Caco-2 (cell line): ENCODE measurements at places on chromosomes 3 and 15. TPM values are rescaled to one million over a fixed set of nuclear protein-coding genes. Genes with fewer than 3 reads are reported as not detected.
A peak's percentile ranks its signal among the peaks of the same experiment; 100 is the strongest.

DNA sequence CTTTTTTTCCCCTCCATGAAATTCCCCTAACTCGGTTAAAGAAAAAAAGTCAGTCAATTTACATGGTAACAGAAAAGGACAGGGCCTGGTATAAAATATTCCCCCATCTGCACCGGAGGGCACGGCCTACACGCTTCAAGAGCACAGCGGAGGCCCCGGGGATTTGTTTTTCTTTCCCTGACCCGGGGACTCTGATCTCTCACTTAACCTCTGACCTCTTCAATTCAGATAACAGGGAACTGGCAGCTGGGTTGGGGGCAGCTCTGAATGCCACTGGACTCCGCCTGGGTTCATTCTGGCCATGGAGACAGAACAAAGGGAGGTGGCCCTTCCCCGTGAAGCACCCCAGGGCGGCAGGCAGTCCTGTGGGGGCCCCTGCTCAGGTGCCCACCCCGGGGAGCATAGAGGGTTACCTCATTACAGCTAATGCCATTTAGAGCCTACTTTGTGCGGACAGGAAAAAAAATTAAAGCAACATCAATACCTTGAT, 257.5 kb downstream of the SHQ1 start:
- peak; percentile 75 for DNase-seq
- H3K4me3 ChIP-seq, result no peak overlapping the region
- H3K36me3 ChIP-seq, result no peaks in the 10 kb centered on the region
- peaks cover 42% of the 10 kb centered on the region for H3K4me1 ChIP-seq
- peak overlapping the region; percentile 61 for H3K27ac ChIP-seq

DNA sequence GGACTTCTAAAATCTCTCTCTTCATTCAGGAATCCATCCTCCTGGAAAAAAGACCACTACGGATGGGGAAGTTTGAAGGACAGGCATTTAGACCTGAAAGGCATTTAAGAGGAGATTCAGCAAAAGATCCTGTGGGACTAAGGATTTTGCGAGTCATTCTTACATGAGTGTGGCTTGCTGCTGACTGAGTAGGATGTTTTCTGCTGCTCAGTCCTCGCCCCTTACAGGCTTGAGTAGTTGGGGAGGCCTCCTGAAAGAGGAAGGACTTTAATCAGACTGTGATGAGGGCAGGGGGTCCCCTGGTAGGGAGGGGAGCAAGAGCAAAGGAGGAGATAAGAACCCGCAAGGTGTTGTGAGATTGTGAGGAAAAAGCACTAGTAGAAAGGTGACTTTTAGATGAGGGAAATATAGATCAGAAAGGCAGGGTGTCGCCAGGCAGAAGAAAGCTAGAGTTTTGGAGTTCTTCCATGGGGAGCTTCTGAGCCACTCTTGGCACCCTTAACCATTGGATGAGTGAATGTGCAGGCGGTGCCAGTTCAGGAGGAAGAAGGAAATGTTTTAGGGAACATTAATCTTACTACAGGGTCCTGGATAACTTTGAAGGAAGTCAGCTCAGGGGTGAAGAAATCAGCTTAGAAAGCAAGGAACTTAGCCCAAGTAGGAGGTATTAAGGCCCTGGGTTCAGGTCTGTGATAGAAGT, 171.1 kb downstream of the RORA start:
- H3K36me3 ChIP-seq, result no peaks in the 10 kb centered on the region
- H3K27me3 ChIP-seq, result no peaks in the 10 kb centered on the region
- DNase-seq, result no peak
- H3K27ac ChIP-seq, result no peak overlapping the region
- no peaks in the 10 kb centered on the region for H3K4me1 ChIP-seq

DNA sequence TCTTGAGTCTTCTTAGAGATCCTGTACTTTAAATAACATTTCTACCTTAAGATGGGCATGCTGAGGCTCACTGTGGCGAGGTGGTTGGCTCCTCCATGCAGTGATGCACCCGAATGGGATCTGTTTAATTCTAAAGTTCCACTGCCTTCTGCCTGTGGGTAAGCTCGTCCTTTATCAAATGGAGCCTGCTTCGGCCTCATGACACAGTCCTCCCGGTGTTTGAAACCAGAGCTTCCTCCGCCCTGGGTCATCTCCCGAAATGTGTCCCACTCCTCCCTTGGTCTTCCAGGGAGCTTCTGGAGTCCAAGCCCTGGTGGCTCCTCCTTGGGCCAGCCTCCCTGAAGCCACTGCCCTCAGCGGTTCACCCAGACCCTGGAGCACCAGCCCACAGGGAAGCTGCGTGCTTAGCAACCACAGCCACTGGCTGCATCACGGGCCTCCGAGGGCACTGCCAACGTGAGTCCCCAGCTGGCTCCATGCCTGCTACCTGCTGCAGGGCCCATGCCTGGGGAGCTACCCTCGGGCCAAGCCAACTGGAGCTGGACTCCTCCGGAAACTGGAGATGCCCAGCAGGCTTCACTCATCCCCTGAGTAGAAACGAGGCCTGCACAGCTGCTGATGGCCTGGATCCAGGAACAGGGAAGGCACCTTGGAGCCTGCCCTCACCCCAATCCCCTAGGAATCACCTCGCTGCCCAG, 3.3 kb downstream of the RHCG start:
- H3K4me1 ChIP-seq, result no peaks in the 10 kb centered on the region
- no peak overlapping the region for H3K4me3 ChIP-seq
- no peak overlapping the region for H3K27ac ChIP-seq
- DNase-seq, result no peak
- H3K27me3 ChIP-seq, result 0 out of 2 replicates have a peak, but pooled peaks cover 1% of the 10 kb centered on the region

DNA sequence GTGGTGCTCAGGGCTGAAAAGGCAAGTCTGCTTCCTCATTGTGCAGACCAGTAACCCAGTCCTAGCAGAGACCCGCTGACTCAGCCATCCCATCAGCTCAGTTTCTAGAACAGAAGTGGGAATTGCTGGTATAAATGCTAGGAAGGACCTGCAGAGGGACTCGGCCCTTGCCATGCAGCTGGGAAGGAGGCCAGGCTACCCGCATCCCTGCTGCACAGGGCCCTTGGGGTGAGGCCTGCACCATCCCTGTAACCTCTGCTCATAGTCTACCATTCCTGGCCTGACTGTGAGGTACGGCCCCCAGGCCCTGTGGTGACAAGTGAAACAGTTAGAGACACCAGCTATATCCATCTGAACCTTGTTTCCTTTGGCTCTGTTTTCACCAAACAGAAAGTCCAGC, 23.5 kb downstream of the RAB6B start:
- no peaks in the 10 kb centered on the region; the same call in 1 of the 2 replicates for H3K27me3 ChIP-seq
- no peaks in the 10 kb centered on the region for H3K4me1 ChIP-seq
- H3K27ac ChIP-seq, result no peak overlapping the region

DNA sequence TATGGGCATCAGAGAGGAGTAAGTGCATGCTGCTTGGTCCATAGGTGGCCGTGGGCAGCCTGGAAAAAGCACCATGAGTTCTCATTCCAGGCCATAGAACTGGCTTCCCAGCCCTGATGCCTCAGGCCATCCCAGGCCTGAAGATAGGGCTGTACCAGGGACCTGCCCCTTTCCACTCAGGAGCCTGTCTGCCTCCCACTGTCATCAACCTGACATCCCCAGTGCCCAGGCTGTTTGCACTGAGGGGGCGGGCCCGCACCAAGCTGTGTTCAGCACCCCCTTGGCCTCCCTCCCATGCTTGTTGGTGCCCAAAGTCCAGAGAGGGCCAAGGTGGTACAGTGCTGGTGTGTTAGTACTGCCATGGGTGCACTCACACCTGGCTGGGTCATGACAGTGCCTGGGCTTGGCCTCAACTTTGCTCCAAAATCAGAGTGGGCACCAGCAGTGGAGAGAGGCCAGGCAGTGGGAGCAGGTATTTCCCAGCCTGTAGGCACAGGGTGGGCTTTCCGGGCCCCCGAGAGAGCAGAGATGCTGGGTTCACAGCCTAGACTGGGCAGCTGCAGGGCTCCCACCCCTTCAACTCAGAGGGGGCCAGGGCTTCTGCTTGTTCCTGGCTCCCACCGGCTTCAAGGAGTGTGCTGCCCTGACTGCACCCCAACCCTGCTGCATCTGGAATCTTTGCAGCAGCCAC, 556.1 kb downstream of the SI start:
- H3K27me3 ChIP-seq, result no peaks in the 10 kb centered on the region
- no peaks in the 10 kb centered on the region for H3K36me3 ChIP-seq
- no peak overlapping the region for H3K27ac ChIP-seq
- H3K4me1 ChIP-seq, result peaks cover 7% of the 10 kb centered on the region
- no peak for DNase-seq

- DNase-seq, result no peak
- no peaks in the 10 kb centered on the region for H3K36me3 ChIP-seq
- H3K4me3 ChIP-seq, result no peak overlapping the region
- no peaks in the 10 kb centered on the region for H3K4me1 ChIP-seq
- no peaks in the 10 kb centered on the region for H3K27me3 ChIP-seq
- H3K27ac ChIP-seq, result no peak overlapping the region
Measured at GRCh38 chr3:112813016-112813415, 33.6 kb downstream of the CD200R1L start.

DNA sequence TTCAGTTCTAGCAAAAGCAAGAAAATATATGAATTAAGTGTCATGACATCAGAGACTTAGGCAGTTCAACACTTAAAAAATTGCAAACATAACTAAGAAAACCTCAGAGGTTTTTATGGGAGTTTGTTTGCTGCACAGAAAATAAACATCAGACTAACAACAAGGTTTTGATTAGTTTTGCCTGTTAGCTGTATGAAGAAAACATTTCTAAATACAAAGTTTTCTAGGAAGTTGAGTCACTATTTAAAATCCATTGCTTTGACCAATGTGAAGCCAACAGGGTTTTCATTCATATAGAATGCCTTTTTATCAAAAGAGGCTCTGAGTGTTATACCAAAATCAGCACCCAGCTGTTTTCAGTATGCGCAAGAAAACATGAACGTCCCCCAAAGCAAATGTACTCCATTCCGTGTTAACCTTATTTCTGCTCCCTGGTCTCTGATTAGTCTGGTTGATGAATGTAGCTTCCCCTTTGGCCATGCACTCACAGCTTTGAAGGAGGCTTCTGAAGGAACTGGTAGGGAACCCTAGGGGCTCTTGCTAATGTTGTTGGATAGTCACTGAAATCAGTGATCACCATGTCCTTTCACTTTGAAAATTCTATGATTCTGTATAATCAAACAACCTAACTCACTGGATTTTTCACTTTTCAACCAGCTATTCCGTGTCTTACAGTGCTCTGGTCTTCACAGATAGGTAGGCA, 89.6 kb upstream of the TSEN2 start:
- H3K4me3 ChIP-seq, result no peak overlapping the region
- H3K36me3 ChIP-seq, result no peaks in the 10 kb centered on the region; the same call in 1 of the 2 replicates
- no peak for DNase-seq
- H3K4me1 ChIP-seq, result no peaks in the 10 kb centered on the region
- no peaks in the 10 kb centered on the region for H3K27me3 ChIP-seq
- no peak overlapping the region for H3K27ac ChIP-seq

- H3K4me1 ChIP-seq, result no peaks in the 10 kb centered on the region
- H3K36me3 ChIP-seq, result no peaks in the 10 kb centered on the region; the same call in none of the 2 replicates
- DNase-seq, result no peak
- no peak overlapping the region for H3K27ac ChIP-seq
- no peaks in the 10 kb centered on the region for H3K27me3 ChIP-seq
Measured at GRCh38 chr3:126451511-126451910, 24.2 kb downstream of the ZXDC start.

- no peak overlapping the region for H3K4me3 ChIP-seq
- no peaks in the 10 kb centered on the region for H3K36me3 ChIP-seq
- H3K27me3 ChIP-seq, result no peaks in the 10 kb centered on the region
- no peak for DNase-seq
Measured at GRCh38 chr15:27742751-27743477, 356.2 kb downstream of the OCA2 start.

DNA sequence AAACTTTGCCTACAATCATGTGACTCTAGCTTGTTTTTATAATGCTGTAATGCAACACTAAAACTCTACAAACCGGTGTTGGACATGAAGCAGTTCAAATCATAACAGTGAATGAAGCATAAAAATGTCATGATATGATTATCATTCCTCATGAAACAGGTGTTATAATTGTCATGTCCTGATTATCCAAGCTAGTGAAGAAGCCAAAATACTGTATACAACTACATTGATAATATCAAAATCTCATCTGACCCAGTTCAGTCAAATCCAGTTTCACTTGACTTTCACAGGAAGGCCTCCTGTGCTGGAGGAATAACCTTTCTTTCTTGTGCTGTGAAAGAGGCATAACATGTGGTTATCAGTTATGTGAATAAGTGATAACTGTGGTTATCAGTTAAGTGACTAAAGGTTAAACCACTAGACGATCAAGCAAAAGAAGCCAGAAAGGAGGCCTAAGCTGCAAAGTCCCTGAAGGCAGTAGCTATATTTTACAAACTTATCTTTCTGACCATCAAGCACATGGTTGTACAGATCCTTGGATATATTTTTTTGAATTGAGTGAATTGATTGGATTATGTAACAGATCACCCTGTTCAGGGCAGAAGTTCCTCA, 296.4 kb downstream of the TUSC7 start:
- no peaks in the 10 kb centered on the region for H3K36me3 ChIP-seq
- no peak overlapping the region for H3K4me3 ChIP-seq
- H3K27me3 ChIP-seq, result no peaks in the 10 kb centered on the region
- H3K27ac ChIP-seq, result no peak overlapping the region
- DNase-seq, result peak; percentile 2

GRCh38 chr3:55511895-55512570, 24.9 kb upstream of the WNT5A start:
- H3K27ac ChIP-seq, result no peak overlapping the region
- no peaks in the 10 kb centered on the region for H3K27me3 ChIP-seq
- H3K36me3 ChIP-seq, result no peaks in the 10 kb centered on the region
- no peak for DNase-seq

- no peaks in the 10 kb centered on the region for H3K27me3 ChIP-seq
- no peak for DNase-seq
- H3K4me1 ChIP-seq, result no peaks in the 10 kb centered on the region
- H3K36me3 ChIP-seq, result no peaks in the 10 kb centered on the region
- no peak overlapping the region for H3K4me3 ChIP-seq
Measured at GRCh38 chr3:104436506-104436905, 930.2 kb upstream of the ALCAM start.

- H3K36me3 ChIP-seq, result no peaks in the 10 kb centered on the region
- DNase-seq, result no peak
- H3K27me3 ChIP-seq, result no peaks in the 10 kb centered on the region
- H3K4me1 ChIP-seq, result peaks cover 6% of the 10 kb centered on the region
- no peak overlapping the region for H3K27ac ChIP-seq
- H3K4me3 ChIP-seq, result no peak overlapping the region
Measured at GRCh38 chr15:80588801-80589200, 106.3 kb upstream of the ABHD17C start.

DNA sequence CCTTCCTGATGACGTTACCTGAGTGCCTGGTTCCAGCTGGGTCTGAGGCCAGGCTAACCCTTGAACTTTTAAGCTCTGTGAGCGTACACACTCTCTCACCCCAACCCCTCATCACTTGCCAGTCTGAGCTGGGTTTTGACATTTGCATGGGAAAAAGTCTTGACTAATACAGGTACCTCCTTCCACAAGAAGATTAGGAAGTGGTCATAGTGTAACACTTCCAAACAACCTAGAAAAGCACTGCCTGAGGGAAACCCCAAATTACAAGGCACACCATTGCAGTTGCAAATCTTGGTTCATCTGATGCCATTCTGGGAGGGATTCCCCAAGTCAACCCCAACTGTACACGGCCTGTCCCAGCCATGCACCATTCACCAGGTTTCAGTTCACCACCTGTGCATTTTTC, 499.8 kb downstream of the FOXP1 start:
- H3K27me3 ChIP-seq, result no peaks in the 10 kb centered on the region
- peak overlapping the region; percentile 80 for H3K27ac ChIP-seq
- H3K4me3 ChIP-seq, result no peak overlapping the region
- DNase-seq, result no peak
- H3K36me3 ChIP-seq, result no peaks in the 10 kb centered on the region
- H3K4me1 ChIP-seq, result peaks cover 13% of the 10 kb centered on the region

GRCh38 chr3:31692751-31693150, 160.0 kb downstream of the STT3B start:
- peaks cover 2% of the 10 kb centered on the region; the same call in 1 of the 2 replicates for H3K36me3 ChIP-seq
- H3K4me3 ChIP-seq, result no peak overlapping the region
- no peak overlapping the region for H3K27ac ChIP-seq
- no peaks in the 10 kb centered on the region for H3K4me1 ChIP-seq

SAXO2 gene
- total RNA-seq, result 0.61 TPM in 1 of 2 replicates, not detected in the other

RASL12 gene
- total RNA-seq, result 6.0 and 6.4 TPM in 2 replicates

CNTN3 gene
- not detected in 2 replicates for total RNA-seq

IGSF10 gene
- total RNA-seq, result 2.6 TPM in 2 replicates

SLC51B gene
- 15.4 and 17.1 TPM in 2 replicates for total RNA-seq

SLC28A2 gene
- total RNA-seq, result 0.11 and 0.14 TPM in 2 replicates
